Activated T-helper 1 cell treated with anti-CD3 and anti-CD28 coated beads, Interleukin-12 subunit alpha, Interleukin-12 subunit beta, Interleukin-2, Interleukin-4 antibody, amounts not matched to agents 30 ng/mL and 10 ng/mL and 1 ng/mL, durations not matched to agents 14 hours and 24 hours and 36 hours (primary cell): ENCODE measurements at places on chromosomes 4 and X.

DNA sequence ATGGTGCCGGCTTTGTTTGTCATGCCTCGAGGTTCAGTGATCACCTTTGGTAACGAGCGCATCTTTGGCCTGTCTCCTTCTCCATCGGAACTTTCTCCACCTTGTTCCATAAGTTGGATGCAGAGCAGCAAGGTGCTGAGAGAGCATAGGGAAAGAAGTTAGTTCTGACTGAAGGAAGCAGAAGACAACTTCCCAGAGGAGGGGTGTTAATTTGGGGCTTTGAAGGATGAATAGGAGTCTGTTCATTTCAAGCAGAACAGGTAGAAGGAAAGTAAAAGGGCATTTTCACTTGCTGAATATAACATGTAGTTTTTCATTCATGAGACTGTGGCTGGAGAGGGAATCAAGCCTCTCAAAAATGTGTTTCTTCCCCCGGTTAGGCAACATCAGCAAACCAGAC is 232.0 kb upstream of the PSAPL1 start:
- DNase-seq = no peak

GRCh38 chr4:152713951-152714705 is 34.3 kb upstream of the TMEM154 start:
- no peak for DNase-seq

DNA sequence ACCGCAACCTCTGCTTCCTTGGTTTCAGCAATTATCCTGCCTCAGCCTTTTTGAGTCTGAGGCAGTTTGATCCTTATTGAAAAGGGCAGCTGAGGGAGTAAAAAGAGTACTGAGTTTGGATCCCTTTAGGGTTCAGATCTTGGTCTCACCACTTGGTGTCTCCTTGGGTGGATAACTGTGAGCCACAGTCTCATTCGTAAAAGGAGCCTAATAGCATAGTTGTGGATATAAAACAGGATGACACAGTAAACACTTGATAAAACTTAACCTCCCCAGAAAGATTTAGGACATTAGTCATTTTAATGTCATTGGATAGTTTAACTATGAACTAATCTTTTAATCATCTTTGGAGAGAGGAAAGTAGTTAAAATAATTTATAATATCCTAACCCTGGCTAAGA is 173.0 kb downstream of the ANK2 start:
- no peak for DNase-seq

- peak; percentile 16 for DNase-seq
Measured at GRCh38 chrX:15497865-15498264, 2.7 kb upstream of the BMX start.

DNA sequence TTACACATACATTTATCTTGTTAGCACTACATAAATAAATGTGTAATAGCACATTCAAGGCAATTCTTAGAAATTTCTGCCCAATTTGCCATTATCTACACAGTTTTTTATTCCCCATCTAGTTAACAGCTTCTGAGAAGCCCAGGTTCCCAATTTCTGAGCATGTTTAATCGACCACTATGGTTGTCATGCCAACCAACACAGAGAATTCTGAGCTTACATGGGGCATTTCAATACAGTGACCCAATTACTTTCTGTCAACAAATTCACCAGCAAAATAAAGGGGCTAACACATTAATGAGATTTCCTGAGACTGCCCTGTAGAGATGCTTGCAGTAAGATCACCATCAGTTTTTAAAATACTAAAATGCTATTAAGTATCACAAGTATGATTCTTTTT is 22.0 kb downstream of the GPM6A start:
- DNase-seq = no peak

GRCh38 chr4:138749303-138749702 is 266.3 kb upstream of the NOCT start:
- no peak for DNase-seq

DNA sequence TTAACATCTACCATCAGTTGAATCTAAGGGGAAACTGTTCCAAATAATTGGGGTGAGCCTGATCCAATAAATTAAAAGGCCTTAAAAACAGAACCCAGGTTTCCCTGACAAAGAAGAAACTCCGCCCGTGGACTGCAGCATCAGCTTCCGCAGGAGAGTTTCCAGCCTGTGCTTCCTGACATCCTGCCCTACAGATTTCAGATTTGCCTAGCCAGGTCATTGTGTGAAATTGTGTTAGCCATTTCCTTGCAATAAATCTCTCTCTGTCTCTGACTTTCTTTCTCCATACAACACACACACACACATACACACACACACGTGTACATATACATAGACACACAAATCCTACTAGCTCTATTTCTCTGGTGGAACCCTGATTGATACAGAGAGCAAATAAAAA is 48.3 kb upstream of the LCORL start:
- no peak for DNase-seq

- DNase-seq = no peak
Measured at GRCh38 chr4:48499551-48500066, 9.6 kb downstream of the ZAR1 start.

DNA sequence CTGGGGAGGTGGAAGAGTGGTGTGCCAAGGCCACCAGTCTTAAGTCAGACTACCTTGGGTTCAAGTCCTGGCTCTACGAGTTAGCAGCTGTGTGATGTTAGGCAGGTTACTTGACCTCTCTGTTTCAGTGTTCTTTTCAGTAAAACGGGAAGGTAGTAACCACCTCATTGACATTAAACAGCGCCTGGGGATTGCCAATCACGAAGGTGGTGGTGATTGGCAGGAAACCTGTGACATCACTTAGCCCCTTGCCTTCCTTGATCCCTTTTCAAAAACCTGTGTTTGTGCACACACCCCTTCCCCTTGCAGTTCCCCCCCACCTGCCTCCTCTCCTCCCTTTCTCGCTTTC is 7.6 kb downstream of the KLF3 start:
- no peak for DNase-seq

DNA sequence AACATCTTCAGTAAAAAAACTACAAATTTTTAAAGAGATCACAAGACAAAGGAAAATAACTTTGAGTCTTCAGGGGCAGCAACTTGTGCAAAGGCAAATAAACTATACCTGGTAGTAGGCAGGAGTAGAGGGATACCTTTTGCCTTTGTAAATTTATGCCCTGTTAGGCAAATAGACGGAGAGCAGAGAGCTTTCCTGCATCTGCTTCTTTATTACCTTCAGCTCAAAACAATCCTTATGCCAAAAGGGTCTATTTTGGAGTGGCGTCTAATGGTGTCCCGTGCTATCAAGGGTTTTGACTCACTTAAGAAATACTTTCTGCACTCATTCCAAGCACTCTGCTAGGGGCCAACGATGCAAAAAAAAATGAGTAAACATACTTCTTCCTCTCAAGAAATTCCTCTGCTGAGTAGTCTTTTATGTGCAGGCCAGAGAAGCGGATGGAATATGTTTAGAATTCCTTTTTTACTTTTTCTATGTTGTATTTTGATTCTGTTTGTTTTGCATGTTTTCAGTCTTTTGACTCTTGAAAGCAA is 131.9 kb downstream of the ANXA5 start:
- no peak for DNase-seq

DNA sequence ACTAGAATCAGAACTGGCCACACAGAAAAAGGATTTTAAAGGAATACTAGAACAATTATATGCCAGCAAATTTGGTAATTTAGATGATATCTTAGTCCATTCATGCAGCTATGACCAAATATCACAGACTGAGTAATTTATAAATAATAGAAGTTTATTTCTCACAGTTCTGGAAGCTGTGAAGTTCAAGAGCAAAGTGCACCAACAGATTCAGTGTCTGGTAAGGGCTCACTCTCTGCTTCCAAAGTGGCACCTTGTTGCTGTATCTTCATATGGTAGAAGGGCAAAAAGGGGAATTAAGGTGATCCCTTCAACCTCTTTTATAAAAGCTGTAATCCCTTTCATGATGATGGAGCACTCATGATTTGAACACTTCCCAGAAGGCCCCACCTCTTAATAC is 20.3 kb downstream of the TNIP2 start:
- no peak for DNase-seq

GRCh38 chrX:20545538-20545937 is 278.8 kb upstream of the RPS6KA3 start:
- DNase-seq = no peak

- DNase-seq = no peak
Measured at GRCh38 chr4:164381859-164382258, 372.1 kb upstream of the SMIM31 start.

DNA sequence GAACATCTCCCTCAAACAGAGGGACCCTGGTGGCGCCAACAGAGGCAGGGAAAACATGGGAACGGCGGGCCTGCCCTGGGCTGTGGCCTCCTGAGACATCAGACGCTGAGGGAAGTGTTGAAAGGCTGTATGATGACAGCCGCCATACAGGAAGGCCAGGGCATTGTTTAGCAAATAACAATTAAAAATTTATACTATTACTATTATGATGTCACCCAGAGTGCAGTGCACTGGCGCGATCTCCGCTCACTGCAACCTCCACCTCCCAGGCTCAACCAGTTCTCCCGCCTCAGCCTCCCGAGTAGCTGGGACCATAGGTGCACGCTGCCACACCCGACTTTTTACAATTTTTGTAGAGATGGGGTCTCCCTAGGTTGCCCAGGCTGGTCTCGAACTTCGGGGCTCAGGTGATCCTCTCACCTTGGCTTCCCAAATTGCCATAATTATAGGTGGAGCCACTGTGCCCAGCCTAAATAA is 54.6 kb downstream of the CPZ start:
- no peak for DNase-seq

GRCh38 chr4:143026459-143027170 is 158.1 kb upstream of the USP38 start:
- no peak for DNase-seq

DNA sequence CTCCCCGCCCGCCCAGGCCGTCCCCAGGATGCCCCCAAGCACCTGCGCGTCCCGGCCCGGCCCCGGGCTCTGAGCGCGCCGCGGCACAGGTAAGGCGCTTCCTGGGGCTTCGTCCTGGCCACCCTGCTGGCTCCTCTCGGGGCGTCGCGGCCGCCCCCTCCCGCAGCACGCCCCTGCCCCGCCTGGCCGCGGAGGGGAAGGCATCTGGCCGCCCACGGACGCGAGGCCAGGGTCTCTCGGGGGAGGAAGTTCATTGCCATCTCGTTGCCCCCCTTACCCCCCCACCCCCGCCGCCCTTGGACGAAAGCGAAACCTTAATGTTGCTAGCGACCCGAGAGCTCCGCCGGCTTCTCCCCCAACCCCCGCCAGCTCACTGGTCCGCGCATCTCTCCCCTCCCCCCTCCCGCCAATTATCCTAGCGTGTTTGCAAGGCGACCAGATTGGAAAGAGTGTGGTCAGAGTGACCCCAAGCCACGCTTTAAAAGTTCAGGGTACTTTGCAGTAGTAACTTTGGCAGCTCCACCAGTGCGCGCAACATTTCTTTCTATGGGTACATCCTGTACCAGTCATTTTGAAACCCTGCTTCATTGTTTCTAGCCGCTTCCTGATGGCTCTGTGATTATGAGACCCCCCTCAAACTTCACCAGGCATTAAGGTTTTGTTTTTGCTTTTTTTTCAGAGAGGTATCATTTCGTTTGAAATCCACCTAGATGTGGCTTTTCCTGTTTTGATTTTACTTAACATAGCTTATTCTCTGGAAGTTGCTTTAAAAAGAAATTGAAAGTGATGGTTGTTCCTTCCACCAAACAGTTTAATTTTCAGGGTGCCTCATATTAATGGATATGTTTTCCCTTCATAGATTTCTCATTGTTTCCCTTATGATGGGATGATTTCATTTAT is 626 bp downstream of the TBC1D1 start:
- peak; percentile 53 for DNase-seq

DNA sequence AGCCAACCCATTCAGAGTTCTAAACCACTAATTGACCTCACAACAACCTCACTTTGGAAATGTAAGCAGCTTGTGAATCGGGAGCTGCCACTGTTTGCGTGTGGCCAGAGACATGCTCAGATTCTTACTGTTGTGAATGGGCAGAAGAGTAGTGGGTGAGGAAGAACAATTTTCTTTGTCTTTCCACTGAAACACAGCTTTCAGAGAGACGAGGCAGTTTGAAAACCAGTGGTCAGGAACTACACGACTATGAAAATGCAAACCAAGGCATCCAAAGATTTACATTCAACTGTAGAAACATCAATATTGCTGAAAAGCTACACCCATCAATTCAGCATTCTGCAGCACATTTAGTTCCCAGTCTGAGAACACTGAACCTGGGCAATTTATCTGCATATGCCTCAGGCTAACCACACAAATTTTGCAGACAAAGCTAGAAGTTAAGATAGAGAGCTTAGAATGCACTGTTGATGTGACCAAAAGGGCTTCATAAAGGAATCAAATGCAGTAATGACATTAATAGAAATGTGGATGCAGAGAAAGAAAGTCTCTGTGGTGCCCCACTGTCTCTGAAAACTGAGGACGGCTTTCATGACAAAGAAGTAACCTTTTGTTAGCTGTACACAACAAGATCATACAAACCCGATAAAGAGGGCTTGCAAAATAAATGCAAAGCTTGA is 134.3 kb downstream of the APBB2 start:
- DNase-seq = no peak

GRCh38 chr4:26899991-26900390 is 39.4 kb downstream of the STIM2 start:
- no peak for DNase-seq

GRCh38 chr4:139630991-139631390 is 34.6 kb upstream of the MGST2 start:
- no peak for DNase-seq

- DNase-seq = no peak
Measured at GRCh38 chr4:143420227-143420626, 83.6 kb downstream of the GAB1 start.

DNA sequence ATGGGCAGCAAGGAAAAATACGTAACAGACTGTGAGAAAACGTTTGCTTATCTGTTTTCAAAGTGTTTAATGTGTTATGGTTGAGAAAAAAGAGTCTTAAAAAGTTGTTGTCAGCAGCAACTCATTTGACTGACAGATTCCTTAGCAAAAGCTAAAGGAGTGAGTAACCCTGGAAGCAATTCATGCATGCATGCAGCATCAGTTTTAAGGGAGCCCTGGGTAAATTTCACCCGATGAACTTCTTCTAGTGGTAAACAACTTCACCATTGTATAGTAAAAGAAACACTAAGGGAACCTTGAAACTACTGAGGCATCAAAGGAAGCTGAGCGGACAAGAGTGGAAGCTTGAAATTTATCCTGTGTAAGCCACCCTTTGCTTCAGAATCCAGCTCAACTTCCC is 583.2 kb upstream of the INTU start:
- no peak for DNase-seq

DNA sequence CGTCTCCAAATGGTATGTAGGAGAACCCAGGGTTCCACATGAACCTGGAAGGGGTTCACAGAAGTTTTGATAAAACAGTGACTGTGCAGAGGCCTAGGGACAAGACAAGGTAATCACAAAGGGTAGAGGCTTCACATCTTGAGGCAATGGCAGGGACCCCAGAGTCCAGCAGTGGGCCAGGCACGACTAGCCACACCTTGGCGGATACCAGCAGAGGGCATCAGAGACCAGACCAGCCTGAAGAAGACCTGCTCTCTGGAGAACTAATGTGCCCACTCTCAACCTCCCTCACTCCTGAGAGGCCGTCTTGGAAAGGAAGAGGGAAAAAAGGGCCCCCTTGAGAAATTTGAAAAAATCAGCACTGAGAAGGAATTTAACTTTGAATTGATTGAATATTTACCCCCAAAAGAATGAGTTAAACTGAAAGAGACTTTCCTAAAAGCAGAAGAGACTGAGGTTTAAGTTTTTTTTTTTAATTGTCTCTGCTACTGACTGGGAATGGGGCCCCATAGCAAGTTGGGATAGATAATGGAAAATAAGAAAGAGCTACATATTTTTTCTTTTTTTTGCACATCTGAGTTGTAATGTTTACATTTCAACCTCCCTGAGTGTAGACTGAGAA is 243.8 kb upstream of the JADE1 start:
- no peak for DNase-seq
